RPMI7951 (cell line): ENCODE measurements at places on chromosomes 7 and 10. TPM values are rescaled to one million over a fixed set of nuclear protein-coding genes. Genes with fewer than 3 reads are reported as not detected.
A peak's percentile ranks its signal among the peaks of the same experiment; 100 is the strongest.

- peak; percentile 80 for DNase-seq
Measured at GRCh38 chr7:112510001-112510742, 29.4 kb downstream of the LSMEM1 start.

DNA sequence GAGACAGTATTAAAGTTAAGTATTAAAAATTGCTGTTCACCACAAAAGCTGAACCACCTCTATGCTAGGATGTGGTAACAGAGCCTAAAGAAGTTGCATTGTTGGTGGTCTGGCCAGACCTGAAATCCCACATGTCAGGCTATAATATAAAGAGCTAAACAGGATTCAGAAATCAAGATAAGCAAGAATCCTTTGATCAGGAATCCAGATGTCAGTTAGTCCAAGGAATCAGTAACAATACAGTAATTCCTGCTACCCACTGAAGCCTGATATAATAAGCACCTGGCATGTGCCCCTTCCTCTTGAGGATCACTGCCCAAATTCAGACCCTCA, 48.9 kb downstream of the ZNF277 start:
- DNase-seq: no peak

RPP30 gene
- 85.4 and 97.6 TPM in 2 replicates for total RNA-seq

SPDYE5 gene
- total RNA-seq: not detected in 2 replicates

TMEM60 gene
- 48.2 and 54.1 TPM in 2 replicates for total RNA-seq

CCL24 gene
- not detected in 2 replicates for total RNA-seq

NEUROG3 gene
- not detected in 2 replicates for total RNA-seq
